ENCODE measurements at places on chromosomes 12 and 14.

- no peak for DNase-seq
Observed at GRCh38 chr12:55636116-55636655, 506 bp upstream of the OR10P1 start.

DNA sequence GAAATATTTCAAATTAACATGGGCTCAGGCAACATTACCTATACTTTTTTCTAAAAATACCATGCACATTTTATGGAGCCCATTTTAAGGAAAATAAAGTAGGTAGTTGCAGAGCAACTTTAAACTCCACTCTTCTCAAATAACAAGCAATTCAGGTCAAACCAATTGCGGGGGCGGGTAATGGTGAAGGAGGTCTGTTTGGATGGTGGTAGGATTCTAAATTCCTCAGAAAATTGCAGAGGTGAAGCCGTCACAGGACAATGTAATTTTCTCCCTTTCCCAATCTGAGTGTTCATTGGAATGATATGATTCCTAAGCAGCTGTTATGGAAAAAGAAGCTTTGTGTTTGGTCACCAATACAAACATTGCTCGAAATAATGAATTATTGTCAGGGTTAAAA lies 11.6 kb downstream of the PKP2 start:
- DNase-seq: no peak

DNA sequence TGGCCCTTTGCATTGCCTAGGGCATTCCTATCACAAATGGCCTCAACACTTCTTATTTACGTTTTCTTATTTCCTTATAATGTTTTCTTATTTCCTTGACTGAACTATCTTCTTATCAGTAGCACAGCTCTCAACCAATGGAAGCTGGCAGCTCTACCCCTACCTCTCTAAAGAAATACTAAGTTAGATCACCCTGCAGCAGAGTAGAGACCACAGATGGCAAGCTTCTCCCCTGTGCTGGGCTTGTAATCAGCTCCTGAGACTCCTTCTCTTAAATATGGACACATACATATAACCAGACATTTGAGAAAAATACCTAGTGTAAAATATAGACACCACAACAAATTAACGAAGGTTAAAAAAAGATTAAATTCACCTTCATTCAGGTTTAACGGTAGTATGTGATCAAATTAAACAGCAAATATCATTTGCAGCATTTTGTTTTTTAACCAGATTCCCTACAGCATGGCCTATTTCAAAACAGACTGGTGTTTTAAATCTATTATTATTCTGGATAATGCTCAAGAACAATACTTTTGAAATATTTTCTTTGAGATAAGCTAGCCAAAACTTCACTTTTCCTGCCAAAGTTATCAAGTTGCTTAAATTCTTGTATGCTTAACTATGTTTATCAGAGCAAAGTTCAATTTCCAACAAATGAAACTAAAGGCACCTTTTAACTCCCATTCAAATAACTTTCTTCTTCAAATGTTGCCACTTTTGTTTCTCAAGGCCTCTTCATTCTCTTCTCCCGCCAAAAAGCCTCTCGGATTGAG lies 54.3 kb downstream of the SLC41A2 start:
- no peak for DNase-seq

DNA sequence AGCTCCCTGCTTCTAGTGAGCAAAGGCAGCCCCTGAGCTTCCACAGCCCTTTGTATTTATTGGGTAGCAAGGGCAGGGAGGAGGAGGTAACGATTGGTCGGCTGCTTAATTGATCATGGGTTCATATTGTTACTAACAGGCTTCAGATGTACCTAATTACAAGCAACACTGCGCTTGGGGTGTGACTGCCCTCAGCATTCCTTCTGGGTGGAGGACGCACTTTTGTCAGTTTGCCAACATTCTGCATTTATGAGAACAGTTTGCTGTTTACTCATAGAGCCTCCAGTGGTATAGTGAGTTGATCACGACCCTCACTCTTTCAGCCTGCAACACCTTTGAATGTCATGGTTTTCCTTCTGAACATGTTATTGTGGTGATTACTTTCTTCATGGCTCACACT lies 9.6 kb downstream of the TSHR start:
- no peak for DNase-seq

- DNase-seq: no peak
Observed at GRCh38 chr12:11895421-11896078, 175.2 kb upstream of the BCL2L14 start.

GRCh38 chr12:131616738-131617137 lies 94.2 kb upstream of the SFSWAP start:
- DNase-seq: no peak

DNA sequence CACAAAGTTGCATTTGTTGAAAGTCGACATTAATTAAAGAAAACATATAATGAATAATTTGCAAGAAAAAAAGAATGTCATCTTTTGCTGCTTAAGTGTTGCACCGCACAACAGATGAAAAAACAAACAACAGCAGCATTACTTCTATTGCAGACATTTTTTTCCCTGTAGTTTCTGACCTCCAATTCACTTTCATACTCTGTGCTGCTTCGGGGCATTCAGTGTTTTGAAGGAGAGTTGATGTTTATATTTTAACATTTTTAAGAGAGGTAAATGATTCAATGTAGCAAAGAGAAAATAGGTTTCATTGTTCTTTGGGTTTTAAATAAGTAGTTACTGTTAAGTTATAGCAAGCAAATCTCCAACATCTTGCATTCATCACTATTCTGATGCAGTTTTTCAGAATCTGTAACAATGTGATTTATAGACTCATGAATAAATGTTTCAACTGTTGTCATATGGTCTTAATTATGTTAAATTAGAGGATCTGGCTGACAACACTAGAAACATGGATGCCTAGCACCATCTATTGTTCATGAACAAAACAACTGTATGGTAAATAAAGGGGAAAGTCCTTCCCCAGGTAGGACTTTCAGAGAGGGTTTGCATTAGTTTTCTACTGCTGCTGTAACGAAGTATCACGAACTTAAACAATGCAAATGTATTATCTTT lies 168.1 kb downstream of the BCAT1 start:
- peak; percentile 3 for DNase-seq

- no peak for DNase-seq
Observed at GRCh38 chr14:66998013-66998412, 191.2 kb upstream of the GARIN2 start.

GRCh38 chr12:43213608-43214007 lies 338.4 kb downstream of the ADAMTS20 start:
- DNase-seq: no peak

GRCh38 chr12:10663869-10664268 lies 10.0 kb downstream of the STYK1 start:
- no peak for DNase-seq

- no peak for DNase-seq
Observed at GRCh38 chr12:123963821-123964220, 8.8 kb downstream of the CCDC92 start.

GRCh38 chr12:54304187-54304810 lies 3.5 kb upstream of the NFE2 start:
- DNase-seq: no peak

GRCh38 chr14:51118993-51119392 lies 24.1 kb upstream of the TRIM9 start:
- DNase-seq: no peak

GRCh38 chr14:92647797-92648279 lies 100.6 kb downstream of the LGMN start:
- no peak for DNase-seq

- no peak for DNase-seq
Observed at GRCh38 chr12:130639476-130640424, 76.3 kb downstream of the RIMBP2 start.

DNA sequence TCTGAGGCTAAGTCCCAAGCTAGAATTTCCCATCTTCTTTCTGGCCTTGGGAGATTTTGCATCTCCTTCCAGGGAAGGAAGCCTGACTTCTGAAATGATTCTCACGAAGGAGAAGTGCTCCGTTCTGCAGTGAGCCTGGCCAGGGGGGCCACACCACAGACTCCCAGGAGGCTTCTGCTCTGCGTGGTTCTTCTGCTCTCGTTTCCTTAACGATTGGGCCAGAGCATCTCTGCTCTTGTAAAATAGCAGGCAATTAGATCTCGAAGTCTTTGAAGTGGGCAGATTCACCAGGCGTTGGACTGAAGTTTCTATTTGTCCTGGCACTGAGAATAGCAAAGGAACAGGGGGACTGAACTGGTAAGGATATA lies 6.7 kb upstream of the BATF start:
- DNase-seq: no peak

GRCh38 chr12:92356425-92356824 lies 210.8 kb upstream of the BTG1 start:
- no peak for DNase-seq

- no peak for DNase-seq
Observed at GRCh38 chr14:71169861-71170260, 262.6 kb downstream of the PCNX1 start.

GRCh38 chr12:127275416-127275815 lies 991.6 kb upstream of the TMEM132C start:
- no peak for DNase-seq

DNA sequence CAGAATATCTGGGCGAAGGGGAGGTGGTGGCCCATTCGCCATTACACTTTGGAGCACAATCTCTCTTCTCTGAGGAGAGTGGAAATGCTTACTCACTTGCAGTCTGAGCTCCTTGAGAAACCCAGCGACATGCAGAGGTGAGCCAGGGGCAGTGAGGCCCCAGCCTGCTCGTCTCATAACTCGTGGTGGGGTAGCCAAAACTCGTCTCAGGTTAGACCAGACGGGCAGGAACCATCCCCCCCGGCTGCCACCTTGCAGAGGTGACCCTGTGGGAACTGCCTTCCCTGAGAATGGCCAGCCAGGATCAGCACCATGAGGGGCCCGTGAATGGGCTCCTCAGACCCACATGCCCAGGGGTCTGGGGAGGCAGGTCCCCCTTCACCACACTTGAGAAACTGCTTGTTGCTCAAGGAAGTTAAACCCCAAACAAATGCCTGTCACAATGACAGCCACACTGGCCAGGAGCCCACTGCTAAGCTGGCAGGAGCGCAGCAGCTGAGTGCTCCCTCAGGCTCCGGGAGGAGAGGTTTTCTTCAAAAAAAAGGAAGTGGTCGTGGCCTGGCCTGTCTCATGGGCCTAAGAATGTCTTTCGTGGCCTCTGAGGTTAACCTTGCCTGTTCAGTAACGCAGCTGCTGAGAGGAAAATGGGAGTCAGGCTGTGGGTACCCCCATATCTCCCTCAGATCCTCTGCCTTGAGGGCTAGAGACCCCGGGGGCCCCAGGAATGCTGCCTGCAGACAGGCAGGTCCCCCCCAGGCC lies 9.2 kb upstream of the ALDH2 start:
- DNase-seq: no peak

Measured in amniotic stem cell (primary cell).